ENCODE measurements at places on chromosomes 7 and 10. TPM values are rescaled to one million over a fixed set of nuclear protein-coding genes. Genes with fewer than 3 reads are reported as not detected.
A peak's percentile ranks its signal among the peaks of the same experiment; 100 is the strongest.

GRCh38 chr10:29446327-29446726 is 157.5 kb downstream of the LYZL1 start:
- no peaks in the 10 kb centered on the region for H3K4me1 ChIP-seq
- H3K36me3 ChIP-seq = peaks cover 4% of the 10 kb centered on the region
- H3K27ac ChIP-seq = no peak overlapping the region
- no peaks in the 10 kb centered on the region for H3K27me3 ChIP-seq

DNA sequence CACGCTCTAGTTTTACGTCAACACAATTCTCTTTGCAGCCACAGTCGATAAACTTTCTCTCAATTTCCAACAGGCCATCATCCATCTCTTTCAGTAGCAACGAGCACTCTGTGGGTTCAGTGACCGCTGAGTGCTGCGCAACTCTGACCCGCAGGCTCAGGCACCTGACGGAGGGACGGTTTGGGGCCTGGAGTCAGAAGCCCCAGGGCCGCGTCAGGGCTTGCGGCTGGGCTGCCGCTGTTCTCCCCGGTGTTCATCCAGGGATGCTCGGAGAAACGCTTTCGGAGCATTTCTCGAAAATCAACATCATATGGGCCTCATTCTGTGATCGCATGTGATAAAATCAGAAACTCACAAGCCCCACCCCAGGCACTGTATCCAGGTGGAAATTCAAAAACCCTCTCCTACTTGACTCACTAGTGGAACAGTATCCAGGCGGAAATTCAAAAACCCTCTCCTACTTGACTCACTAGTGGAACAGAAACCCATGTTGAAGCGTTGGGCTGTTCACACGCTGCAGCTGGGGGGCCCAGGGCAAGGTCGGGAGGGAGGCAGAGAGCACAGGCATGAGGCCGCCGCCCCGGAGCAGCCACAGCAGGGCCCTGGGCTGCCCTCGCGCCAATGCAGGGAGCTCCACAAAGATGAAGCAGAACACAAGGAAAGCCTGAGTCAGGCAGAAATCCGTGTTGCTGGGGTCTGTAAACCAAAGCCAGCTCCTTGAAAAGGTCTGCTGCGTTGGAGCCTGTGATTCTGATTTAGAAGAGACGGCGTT is 73.3 kb upstream of the NKX6-2 start:
- peaks cover 19% of the 10 kb centered on the region for H3K27me3 ChIP-seq
- peaks cover 6% of the 10 kb centered on the region for H3K4me1 ChIP-seq
- H3K4me3 ChIP-seq = no peak overlapping the region
- H3K27ac ChIP-seq = no peak overlapping the region
- DNase-seq = no peak

- no peaks in the 10 kb centered on the region for H3K36me3 ChIP-seq
- no peak overlapping the region for H3K4me3 ChIP-seq
- peaks cover 21% of the 10 kb centered on the region for H3K27me3 ChIP-seq
- no peak for DNase-seq
- no peaks in the 10 kb centered on the region for H3K4me1 ChIP-seq
Measured at GRCh38 chr10:86068231-86069054, 298.2 kb downstream of the GRID1 start.

DNA sequence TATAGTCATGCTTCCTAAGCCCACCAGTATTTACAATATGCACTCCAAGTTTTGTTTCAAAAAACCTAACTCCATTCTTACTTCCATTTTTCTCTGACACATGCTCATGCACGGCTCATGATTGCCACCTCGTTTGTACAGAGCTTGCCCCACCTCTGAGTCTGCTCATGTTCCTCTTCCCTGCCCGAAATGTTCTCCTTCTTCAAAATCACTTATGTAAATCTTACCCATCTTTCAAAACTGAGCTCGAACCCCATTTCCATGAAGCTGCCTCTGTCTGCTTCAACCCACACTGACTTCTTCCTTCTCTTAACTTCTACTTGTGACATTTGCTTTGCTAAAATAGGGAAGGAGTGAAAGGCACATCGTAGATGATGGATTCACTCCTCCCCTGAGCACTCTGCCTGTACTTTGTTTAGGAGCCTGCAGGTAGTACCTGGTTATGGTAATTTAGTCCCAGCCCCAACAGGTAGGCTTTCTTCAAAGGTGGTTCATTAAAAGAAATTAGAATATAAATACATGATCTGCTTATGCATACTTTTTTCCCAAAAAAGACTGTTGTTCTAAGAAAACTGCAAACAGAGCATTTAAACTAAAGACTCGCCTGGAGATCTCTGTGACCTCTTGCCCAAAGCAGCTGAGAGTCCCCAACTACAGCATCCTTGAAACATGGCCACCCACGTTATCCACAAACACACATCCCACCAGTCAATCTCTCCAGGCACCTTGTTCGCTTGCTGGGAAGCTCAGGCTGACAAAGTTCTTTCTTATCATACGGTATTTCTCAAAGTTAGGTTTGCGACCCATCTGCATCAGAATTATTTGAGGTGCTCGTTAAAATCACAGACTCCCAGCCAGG is 172.0 kb downstream of the DGKI start:
- H3K27me3 ChIP-seq = no peaks in the 10 kb centered on the region
- no peak overlapping the region for H3K27ac ChIP-seq
- no peaks in the 10 kb centered on the region for H3K36me3 ChIP-seq

DNA sequence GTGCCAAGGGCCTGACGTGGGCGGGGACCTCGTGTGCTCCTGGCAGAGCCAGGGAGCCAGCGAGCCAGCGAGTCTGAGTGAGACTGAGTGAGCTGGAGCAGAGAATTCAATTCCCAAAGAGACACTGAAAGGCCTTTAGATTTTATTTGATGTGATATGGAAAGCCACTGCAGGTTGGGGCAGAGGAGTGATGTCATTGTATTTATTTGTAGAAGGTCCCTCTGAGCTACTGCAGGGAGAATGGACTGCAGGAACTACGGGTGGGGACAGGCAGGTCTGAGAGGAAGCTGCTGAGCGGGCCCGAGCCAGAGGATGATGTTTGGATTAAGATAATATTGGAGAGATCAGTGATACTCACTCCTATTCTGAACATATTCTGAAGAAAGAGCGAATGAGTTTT is 445.8 kb upstream of the ANKRD30A start:
- no peaks in the 10 kb centered on the region for H3K4me1 ChIP-seq
- H3K27me3 ChIP-seq = no peaks in the 10 kb centered on the region
- H3K4me3 ChIP-seq = no peak overlapping the region
- DNase-seq = no peak

DNA sequence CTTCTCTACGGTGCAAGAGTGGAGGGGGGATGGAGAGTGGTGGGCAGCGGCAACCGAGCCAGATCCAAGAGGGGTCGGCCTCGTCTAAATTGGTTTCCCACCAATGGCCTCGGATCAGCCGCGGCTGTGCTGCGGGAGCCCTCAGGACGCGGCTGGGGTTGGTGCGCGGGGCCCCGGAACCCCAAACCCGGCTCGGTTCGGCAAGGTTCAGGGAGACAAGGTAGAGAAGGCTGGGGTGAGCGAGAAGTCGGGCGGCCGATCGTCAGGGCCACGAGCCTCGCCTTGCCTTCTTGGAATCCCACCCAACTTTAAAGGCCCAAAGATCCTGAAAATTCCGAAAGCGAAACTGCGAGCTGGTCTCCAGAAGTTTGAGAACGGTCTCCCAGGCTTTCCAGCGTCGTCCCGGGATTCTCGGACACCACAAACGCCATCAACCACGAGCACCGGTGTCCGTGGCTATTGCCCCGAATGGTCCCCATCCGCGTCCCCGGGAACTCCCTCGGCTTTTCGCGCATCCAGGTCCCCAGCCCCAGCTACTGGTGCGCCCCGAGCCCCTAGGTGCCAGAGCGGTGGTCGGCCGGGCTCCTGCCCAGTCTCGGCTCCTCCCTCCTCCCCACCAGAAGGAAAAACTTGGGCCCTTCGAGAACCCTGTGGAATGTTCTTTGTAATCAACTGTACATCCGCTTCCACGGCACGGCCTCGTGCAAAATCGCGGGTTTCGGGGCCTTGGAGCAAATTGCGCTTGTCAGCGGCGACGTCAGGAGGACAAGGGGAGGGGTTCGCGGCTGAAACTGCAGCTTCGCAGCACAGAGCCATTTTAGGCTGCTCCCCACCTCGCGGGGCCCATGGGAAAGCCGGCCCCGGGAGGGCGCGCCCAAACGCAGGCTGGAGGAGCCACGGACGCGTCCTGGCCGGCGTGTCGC is 3.2 kb downstream of the SFMBT2 start:
- H3K27ac ChIP-seq = peak overlapping the region; percentile 89
- H3K27me3 ChIP-seq = peaks cover 47% of the 10 kb centered on the region
- peak overlapping the region; percentile 82 for H3K4me3 ChIP-seq
- no peaks in the 10 kb centered on the region for H3K36me3 ChIP-seq
- DNase-seq = peak; percentile 89

GRCh38 chr7:477626-478220 is 41.9 kb downstream of the PDGFA start:
- H3K27me3 ChIP-seq = peaks cover 27% of the 10 kb centered on the region
- no peak for DNase-seq
- no peak overlapping the region for H3K27ac ChIP-seq
- no peaks in the 10 kb centered on the region for H3K36me3 ChIP-seq
- H3K4me1 ChIP-seq = peaks cover 11% of the 10 kb centered on the region

DNA sequence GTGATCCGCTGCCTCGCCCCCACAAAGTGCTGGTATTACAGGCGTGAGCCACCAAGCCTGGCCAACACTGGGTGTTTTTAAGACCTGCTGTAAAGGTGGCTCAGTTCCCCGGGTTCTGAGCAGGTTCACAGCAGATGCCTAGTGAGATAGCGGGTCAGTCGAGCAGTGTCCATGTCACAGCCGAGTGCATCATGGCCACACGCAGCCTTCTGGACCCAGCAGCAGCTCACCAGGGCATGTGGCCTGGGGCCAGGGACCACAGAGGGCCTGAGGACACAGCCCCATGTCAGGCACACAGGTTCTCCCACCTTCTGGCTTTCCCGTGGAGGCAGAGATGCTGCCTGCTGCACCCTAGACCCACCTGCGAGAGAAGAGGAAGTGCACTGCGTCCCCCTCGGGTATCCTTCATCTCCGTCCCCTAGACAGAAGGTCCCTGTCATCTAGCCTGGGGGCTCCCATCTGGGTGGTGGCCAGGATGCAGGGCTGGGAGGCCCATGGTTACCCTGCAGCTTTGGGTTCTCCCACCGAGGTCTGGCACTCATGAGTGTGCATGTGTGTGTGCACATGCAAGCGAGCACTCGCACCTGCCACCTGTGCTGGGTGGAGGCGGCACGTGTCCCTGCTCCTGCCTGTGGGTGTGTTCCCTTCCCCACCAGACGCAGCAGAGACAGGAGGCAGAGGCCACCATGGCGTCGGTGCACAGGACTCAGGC is 98.6 kb downstream of the NKX6-2 start:
- H3K36me3 ChIP-seq = peaks cover 9% of the 10 kb centered on the region
- no peaks in the 10 kb centered on the region for H3K4me1 ChIP-seq
- no peaks in the 10 kb centered on the region for H3K27me3 ChIP-seq
- no peak overlapping the region for H3K27ac ChIP-seq
- no peak overlapping the region for H3K4me3 ChIP-seq
- no peak for DNase-seq

DNA sequence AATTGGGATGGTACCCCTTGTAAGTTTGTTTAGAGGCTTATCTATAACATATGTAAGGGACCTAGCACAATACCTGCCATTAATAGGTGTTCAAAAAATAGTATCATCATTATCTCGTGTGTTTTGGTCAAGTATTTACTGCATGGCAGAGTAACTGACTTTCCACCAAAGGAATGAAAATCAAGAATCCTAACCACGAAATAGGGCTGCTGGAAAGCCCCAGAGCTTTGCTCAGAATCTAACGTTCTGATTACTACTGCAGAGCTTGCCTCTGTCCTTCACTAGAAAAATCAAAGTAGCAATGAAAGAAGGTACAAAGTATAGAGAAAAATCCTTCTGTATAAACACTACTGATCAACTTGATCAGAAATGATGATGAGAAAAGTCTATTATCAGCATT is 34.9 kb downstream of the DCLRE1C start:
- H3K4me3 ChIP-seq = no peak overlapping the region
- no peaks in the 10 kb centered on the region for H3K27me3 ChIP-seq
- peaks cover 45% of the 10 kb centered on the region for H3K36me3 ChIP-seq
- H3K27ac ChIP-seq = no peak overlapping the region
- DNase-seq = no peak
- H3K4me1 ChIP-seq = no peaks in the 10 kb centered on the region

DNA sequence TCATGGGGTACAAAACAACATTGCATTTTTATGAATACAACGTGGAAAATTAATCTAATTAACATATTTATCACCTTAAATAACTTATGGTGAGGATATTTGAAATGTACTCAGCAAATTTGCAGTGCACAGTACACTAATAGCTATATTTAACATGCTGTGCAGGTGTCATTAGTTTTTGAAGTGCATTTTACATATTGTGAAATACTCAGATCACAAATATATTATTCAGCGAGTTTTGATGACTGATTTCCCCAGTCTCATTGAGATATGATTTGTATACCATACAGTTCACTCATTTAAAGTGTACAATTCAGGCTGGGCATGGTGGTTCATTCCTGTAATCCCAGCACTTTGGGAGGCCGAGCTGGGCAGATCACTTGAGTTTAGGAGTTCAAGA is 59.5 kb downstream of the TET1 start:
- no peak overlapping the region for H3K27ac ChIP-seq
- no peak for DNase-seq
- no peaks in the 10 kb centered on the region for H3K27me3 ChIP-seq
- no peak overlapping the region for H3K4me3 ChIP-seq
- no peaks in the 10 kb centered on the region for H3K36me3 ChIP-seq
- no peaks in the 10 kb centered on the region for H3K4me1 ChIP-seq

DNA sequence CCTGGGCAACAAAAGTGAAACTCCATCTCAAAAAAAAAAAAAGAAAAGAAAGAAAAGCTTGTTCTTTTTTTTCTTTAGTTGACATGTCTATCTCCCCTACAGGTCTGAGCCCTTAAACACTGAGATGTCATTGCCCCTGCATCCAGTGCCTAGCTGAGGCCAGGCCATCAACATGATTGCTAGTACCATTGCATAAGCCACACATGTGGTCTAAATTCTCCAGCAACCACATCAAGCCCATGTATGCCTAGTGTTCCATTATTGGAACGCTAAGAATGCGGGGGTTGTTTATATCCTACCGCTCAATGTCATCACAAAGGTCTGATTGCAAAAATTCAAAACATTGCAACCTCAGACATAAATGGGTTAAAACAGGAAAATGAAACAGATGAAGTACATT is 62.7 kb downstream of the NPTX2 start:
- H3K36me3 ChIP-seq = no peaks in the 10 kb centered on the region
- no peak overlapping the region for H3K4me3 ChIP-seq
- H3K27me3 ChIP-seq = no peaks in the 10 kb centered on the region
- no peak for DNase-seq
- peaks cover 3% of the 10 kb centered on the region for H3K4me1 ChIP-seq

DNA sequence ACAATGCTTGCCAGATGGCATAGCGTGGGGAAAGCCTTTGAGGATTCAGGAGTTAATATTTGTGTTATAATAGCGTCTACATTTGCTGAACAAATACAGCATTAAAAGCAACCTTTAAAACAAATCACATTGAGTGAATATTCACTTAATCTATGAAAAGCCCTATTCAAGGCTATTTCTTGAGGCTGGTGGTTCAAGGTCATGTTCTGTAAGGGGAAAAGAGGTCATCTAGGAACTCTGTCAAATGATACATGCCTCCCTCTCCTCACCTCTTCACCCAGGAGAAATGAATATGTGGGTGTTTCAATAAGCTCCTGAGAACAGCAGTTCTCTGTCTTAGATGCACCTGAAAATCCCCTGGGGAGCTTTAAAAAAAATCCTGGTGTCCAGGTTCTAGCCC is 303.0 kb downstream of the ELMO1 start:
- H3K4me1 ChIP-seq = peaks cover 11% of the 10 kb centered on the region
- no peak overlapping the region for H3K27ac ChIP-seq
- DNase-seq = no peak
- no peaks in the 10 kb centered on the region for H3K36me3 ChIP-seq
- H3K27me3 ChIP-seq = no peaks in the 10 kb centered on the region
- H3K4me3 ChIP-seq = no peak overlapping the region

Gene TRIL
- total RNA-seq = 16.9 TPM

Gene C7orf33
- 0.27 TPM for total RNA-seq

Gene TDRD1
- 0.13 TPM for total RNA-seq

Gene CALCR
- total RNA-seq = 9.4 TPM

Gene KNDC1
- 2.7 TPM for total RNA-seq

Gene OR13A1
- total RNA-seq = not detected
